ENCODE measurements at places on chromosomes 3 and 15. TPM values are rescaled to one million over a fixed set of nuclear protein-coding genes. Genes with fewer than 3 reads are reported as not detected.

ATP13A5 gene
- not detected for total RNA-seq

TCAIM gene
- 43.3 TPM for total RNA-seq

GRM2 gene
- total RNA-seq, result 0.10 TPM

MNS1 gene
- total RNA-seq, result 9.6 TPM

EOMES gene
- total RNA-seq, result not detected

SLC38A3 gene
- not detected for total RNA-seq

ZPLD1 gene
- total RNA-seq, result not detected

TM4SF4 gene
- total RNA-seq, result not detected

CTXND1 gene
- not detected for total RNA-seq

DNA sequence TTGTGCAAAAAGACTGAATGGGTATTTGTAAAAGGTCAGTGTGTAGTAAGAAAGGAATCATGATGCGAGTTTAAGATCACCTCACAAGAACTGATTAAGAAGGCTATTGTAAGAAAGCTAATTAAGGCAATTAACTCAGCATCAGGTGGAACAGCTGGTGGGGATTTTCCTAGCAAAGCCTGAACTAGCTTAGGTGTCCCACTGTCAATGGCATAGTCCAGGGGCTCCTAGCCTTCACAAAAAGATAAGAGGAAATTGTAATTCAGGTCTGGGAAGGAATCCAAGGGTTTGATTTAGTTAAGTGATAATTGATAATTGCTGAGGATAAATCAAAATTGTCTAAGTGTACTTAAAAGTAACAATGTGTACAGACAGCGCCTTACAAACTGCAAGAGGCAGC, 901.6 kb downstream of the TUSC7 start:
- DNase-seq, result no peak

DNA sequence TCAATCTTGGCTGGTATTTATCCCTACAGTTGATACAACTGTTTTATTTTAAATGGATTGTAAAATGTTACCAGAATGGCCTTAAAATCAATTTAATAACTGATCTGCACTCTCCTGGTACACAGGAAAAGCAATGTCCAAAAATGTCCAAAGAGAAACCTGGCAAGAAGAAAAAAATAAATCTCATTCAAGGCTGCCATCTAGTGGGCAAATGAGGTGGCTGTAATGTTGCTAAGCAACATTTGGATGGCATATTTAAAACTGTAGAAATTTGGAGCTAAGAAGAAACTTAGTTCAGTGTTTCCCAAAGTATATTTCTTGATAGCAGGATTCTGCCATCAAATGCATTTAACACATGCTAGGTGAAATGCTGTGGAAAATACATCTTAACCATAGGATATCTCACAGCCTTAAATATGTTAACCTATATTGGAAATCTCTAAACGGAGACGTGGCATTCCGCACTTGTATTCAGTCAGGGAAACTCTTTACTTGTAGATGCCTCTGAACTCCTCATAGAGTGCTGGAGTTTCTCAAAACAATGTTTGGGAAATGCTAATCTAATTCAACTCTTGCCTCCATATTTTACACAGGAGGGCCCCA, 216.8 kb downstream of the ERC2 start:
- peak; percentile 64 for DNase-seq

DNA sequence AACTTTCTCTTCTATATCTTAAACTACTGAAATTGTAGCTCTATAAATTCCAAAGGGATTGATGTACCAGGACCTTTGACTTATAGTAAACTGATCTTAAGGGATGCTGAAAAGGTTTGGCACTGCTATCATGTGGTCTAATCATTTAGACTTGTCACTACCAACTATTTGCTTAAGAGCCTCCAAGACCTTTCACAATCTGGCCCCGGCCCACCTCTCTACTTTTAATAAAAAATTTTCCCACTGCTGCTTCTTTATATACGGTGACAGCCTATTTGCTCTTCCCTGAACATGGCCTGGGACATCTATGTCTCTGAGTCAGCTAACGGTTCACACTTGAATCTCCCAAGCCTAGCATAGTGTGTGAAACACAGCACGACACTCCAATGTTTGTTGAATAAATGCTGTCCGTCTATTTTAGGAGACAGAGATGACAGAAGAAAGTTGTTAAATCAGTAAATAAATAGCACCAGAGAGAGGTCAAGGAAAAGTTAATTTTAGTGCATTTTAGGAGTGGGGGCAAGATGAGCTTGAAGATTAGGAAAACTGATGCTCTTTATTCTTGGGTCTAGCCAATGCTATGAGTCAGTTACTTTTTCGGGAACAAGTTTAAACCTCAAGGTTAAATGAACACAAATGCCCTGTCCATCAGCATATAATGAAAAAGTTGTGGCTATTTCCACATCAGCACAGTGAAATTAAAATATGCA, 212.9 kb downstream of the TIGIT start:
- DNase-seq, result peak; percentile 81

GRCh38 chr3:22536541-22536940, 666.6 kb upstream of the UBE2E2 start:
- no peak for DNase-seq

GRCh38 chr15:40097968-40098476, 10.7 kb downstream of the BMF start:
- DNase-seq, result peak; percentile 79

GRCh38 chr15:65851981-65852380, 17.3 kb upstream of the RAB11A start:
- no peak for DNase-seq

- DNase-seq, result no peak
These were observed 138.9 kb upstream of the FRMD4B start for GRCh38 chr3:69524816-69525215.

GRCh38 chr3:105353485-105354161, 13.1 kb upstream of the ALCAM start:
- no peak for DNase-seq

GRCh38 chr3:177015881-177016280, 181.4 kb downstream of the TBL1XR1 start:
- DNase-seq, result no peak

DNA sequence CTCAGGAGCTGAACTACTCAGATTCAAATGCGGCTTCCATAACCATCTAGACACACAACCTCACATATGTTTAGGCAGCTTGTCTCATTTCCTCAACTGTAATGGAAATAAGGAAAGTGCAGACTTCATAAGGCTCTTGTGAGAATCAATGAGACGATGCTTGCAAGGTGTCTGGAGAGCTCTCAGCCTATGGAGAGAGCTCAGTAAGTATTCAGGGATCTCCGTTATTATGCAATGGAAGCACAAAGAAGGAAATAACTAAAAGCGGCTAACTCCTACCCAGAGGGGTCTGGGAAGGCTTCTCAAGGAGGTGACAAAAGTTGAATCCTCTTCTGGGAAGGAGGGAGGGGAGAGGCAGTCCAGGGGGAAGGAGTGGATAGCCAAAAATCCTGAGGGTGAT, 50.1 kb upstream of the LIPC start:
- DNase-seq, result no peak

DNA sequence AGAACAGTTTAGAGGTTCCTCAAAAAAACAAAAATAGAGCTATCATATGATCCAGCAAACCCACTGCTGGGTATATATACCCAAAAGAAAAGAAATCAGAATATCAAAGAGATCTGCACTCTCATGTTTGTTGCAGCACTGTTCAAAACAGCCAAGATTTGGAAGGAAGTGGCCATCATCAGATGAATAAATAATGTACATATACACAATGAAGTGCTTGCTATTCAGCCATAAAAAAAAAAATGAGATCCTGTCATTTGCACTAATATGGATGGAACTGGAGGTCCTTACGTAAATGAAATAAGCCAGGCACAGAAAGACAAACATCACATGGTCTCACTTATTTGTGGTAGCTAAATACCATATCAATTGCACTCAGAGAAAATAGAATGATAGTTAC, 58.4 kb downstream of the SCAPER start:
- no peak for DNase-seq

DNA sequence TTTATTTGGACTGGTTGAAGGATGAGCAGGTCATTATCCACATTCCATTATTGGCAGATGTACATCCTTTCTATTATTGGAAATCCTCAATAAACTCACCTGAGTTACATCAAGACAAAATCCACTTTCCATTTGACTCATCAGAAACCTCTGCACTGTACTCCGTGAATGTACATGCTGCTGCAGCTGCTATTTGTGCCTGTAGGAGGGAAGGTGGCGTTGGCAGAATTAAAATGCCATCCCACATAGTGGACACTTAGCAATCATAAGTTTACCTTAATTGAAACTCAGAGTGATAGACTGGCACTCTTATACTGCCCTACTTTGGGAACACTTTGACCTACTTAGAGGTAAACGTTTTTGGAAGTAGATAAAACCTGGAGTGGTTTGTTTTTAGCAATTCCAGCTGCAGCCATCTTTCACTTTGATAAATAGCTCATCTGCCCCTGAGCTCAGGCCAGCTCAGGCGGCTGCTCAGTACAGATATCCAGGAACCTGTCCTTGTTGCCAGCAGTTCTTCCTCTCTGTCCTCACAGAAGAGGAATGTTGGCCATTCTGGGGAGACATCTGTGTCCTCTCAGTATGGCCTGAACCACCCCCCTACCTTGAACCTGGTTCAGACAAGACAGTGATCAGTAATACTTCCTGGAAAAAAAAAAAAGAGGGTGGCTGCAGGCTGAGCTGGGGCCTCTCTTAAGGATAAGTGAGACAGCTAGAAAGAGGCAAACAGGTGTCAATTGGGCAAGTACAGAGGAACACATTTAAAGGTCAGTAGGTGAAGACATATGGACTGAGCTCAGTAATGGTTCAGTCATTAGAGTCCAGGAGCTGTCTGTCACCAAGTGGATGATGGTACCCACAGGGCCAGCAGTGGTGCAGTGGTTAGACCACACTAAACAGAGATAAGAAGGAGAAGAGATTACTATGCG, 153.4 kb upstream of the UMPS start:
- no peak for DNase-seq

- DNase-seq, result no peak
These were observed 250.1 kb upstream of the LYSMD4 start for GRCh38 chr15:99983171-99983885.

DNA sequence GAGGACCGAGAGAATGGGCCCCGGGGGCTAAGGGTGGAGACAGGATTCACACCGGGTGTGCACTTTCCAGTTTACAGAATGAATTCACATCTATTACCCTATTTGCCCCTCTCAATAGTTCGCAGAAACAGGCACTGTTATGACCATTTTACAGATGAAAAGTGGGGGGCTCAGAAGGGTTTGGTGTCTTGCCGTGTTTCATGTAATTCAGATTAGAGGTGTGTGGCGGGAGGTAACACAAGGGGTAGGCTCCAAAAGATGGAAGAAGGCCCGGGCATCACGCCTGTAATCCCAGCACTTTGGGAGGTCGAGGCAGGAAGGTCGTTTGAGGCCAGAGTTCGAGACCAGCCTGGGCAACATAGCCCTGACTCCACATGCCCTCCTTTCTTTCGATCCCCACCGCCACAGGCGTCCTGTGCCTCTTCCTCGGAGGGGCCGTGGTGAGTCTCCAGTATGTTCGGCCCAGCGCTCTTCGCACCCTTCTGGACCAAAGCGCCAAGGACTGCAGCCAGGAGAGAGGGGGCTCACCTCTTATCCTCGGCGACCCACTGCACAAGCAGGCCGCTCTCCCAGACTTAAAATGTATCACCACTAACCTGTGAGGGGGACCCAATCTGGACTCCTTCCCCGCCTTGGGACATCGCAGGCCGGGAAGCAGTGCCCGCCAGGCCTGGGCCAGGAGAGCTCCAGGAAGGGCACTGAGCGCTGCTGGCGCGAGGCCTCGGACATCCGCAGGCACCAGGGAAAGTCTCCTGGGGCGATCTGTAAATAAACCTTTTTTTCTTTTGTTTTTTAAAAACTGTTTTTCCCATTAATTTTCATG, 3.4 kb downstream of the DUOXA2 start:
- no peak for DNase-seq

- no peak for DNase-seq
These were observed 10.7 kb downstream of the KNSTRN start for GRCh38 chr15:40392986-40393948.

GRCh38 chr3:173938159-173938558, 540.6 kb downstream of the NLGN1 start:
- DNase-seq, result no peak

DNA sequence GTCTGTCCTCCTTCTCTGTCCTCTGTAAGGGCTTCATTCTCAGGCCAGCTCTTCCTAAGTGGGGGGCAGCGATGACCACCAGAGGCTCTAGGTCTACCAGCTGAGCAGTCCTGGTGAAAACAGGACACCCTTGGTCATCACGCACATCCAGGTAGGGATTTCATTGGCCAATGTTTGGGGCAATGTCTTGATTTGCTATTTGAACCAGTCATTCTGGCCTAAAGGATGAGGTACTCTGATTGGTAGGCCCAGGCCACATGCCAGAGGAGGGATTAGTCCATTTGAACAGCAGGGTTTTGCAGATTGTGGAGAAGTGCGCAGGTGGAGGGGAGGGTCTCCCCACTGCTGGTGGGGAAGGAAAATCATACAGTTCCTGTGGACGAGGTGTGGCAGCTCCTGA, 57.3 kb downstream of the PLXNA1 start:
- DNase-seq, result no peak
